Activated CD8-positive, alpha-beta memory T cell treated with anti-CD3 and anti-CD28 coated beads for 4 hours (primary cell): ENCODE measurements at places on chromosomes 2 and 18.

- no peak for DNase-seq
Observed at GRCh38 chr2:159456500-159457426, 159.6 kb downstream of the BAZ2B start.

- no peak for DNase-seq
Observed at GRCh38 chr18:9898792-9899549, 13.2 kb downstream of the TXNDC2 start.

DNA sequence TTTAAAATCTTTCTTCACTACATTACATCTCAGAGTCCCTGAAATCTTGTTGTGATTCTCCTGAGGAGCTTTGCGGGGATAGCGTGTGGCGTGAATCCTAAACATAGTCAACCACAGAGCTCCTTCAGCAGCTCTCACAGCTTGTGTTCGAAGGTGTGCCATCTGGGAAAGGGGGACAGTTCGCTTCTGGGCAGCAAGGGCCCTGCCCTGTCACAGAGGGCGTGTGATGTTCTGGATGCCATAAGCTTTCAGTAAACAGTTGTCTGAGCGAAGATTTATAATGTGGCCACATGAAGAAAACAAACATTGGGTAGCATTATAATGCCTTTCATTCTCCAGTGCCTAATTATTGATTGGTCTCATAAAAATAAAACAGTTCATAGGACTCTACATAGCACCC lies 172.5 kb downstream of the MYO1B start:
- no peak for DNase-seq

- DNase-seq, result no peak
Observed at GRCh38 chr2:216559625-216560156, 61.0 kb downstream of the RPL37A start.

DNA sequence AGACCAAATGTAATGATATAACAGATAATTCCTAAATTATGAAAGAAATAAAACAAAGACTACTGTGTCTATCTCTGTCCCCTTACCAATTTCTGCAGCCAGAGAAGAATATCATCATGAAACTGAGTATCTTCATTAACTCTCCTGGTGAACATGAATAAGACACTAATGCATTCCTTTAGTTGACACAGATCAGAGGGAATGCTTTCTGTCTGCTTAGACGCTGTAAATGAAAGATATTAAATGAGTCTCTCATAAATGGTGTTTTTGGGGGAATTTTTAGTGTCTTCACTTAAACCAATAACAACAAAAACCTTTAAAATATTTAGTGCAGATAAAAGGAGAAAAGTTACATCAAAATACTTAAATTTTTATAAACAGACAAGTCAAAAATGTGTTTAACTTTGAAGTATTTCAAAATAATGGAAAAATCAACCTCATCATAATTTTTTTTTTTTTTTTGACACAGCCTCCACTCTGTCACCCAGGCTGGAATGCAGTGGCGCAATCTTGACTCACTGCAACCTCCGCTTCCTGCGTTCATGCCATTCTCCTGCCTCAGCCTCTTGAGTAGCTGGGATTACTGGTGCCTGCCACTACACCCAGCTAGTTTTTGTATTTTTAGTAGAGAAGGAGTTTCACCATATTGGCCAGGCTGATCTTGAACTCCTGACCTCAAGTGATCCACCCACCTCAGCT lies 16.0 kb downstream of the EPG5 start:
- DNase-seq, result no peak

DNA sequence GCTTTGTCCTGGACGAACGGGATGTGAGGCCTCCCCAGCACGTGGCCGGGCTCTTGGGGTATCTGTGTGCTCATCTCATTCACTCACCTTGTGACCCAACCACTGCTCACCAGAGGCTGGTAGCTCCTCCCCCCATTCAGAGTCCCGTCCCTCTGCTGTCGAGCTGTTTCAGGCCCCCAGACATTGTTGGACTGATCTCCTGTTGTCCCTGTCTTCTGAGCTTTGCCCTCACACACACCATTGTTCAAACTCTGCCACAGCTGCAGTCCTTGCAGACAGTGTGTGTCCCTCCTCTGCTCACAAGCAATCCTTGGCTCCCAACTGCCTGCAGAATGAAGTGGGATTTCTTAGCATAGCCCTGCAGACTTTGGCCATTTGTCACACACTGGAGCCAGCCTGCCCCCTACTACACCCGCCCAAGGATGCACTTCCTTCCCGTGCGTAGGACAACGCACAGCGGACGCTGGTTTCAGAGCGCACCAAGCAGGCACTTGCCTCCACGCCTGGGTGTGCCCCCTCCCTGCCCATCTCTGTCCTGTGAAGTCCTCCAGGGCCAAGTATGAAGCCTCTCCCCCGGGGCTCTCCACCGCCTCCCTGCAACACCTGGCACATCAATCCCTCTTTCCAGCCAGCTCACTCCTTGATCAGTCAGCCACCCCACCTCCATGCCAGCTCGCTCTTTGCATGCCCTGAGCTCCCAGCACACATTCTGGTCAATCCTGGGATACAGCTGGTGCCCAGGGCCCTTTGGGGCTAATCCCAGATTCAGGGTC lies 16.5 kb upstream of the PRLH start:
- DNase-seq, result no peak

DNA sequence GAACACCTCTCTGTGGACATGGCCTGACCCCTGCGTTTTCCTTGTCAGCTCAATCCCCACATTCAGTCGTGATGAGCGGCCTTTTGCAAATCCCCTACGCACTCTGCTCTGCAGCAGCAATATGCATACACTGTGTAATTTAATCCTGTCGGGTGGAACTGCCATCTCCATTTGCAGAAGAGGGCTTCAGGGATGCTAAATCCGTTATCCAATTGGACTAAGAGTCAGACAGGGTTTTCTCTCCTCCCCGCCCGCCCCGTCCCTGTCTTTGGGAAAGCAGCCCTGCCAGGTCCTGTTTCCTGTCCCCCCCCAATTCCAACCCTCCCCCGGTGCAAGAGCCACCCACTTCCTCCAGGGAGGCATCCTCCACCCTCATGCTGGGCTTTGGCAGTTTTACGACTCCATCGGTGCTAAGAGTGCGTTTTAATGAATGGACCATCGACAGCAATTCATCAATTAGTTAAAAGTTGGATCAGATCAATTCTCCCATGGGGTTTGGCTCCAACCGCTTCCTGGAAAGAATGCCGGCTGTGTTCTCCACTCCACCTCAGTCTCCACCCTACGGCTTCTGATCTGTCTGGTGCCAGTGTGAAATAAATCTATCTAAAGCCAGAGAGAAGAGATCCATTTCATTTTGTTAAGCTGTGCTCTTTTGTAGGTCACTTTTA lies 53.5 kb upstream of the ASAP2 start:
- no peak for DNase-seq

DNA sequence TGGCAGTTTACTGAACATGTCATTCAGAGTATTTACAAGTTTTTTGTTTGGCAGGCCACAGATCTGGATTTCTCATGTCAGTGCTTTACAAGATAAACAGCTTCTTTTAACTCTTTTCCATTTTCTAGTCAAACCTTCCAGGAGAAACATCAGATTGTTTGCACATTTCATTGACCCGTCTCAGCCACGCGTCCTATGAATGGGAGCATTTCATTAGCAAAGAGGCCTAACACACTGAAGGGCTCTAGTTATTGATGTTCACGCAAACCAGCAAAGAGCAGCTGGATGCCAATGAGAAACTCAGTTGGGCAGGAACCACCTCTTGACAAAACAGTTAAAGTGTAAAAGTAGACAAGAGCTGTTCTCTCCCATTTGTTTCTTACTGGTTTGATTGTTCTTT lies 29.2 kb upstream of the MFF start:
- no peak for DNase-seq

DNA sequence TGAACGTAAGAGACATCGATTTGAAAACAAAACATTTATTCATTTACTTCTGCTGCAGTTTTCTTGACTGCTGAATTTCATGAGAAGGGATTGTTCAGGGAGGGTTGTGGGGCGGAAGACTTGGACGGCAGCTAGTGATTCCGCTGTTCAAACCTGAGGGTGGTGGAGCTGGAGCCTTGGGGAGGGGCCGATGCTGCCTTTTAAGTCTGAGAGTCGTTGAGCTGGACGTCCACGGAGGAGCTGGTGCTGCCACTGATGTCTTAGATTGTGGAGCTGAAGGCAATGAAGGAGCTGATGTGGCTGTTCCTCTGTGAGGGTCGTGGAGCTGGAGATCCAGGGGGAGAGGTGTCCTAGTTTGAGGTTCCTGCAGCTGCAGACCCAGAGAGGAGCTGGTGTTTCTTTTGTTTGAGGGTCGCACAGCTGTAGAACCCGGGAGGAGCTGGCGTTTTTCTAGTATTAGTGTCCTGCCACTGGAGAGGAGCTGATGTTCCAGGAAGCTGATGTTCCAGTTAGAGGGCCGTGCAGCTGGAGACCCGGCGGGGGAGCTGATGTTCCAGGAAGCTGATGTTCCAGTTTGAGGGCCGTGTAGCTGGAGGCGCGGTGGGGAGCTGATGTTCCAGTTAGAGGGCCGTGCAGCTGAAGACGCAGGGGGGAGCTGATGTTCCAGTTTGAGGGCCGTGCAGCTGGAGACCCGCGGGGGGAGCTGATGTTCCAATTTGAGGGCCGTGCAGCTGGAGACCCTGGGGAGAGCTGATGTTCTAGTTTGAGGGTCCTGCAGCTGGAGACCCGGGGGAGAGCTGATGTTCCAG lies 150.9 kb downstream of the RTP5 start:
- no peak for DNase-seq

DNA sequence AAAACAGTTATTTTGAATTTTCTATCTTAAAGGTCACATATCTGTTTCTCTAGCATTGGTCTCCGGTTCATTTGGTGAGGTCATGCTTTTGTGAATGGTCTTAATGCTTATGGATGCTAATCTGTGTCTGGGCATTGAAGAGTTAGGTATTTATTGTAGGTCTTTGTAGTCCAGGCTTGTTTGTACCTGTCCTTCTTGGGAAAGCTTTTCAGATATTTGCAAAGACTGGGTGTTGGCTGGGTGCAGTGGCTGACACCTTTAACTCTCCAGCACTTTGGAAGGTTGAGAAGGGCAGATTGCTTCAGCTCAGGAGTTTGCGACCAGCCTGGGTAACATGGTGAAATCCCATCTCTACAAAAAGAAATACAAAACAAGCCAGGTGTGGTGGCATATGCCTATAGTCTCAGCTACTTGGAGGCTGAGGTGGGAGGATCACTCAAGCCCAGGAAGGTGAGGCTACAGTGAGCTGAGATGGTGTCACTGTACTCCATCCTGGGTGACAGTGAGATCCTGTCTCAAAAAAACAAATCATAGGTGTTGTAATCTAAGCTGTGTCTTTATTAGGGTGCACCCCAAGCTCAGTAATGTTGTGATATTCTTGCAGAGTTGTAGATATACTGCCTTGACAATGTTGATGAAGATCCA lies 82.3 kb downstream of the FAM117B start:
- DNase-seq, result no peak

- DNase-seq, result no peak
Observed at GRCh38 chr2:112782234-112782799, 2.0 kb downstream of the IL1A start.

GRCh38 chr2:57177176-57177575 lies 869.4 kb upstream of the VRK2 start:
- no peak for DNase-seq
